Astrocyte of the spinal cord (primary cell): ENCODE measurements at places on chromosomes 13 and 19.

DNA sequence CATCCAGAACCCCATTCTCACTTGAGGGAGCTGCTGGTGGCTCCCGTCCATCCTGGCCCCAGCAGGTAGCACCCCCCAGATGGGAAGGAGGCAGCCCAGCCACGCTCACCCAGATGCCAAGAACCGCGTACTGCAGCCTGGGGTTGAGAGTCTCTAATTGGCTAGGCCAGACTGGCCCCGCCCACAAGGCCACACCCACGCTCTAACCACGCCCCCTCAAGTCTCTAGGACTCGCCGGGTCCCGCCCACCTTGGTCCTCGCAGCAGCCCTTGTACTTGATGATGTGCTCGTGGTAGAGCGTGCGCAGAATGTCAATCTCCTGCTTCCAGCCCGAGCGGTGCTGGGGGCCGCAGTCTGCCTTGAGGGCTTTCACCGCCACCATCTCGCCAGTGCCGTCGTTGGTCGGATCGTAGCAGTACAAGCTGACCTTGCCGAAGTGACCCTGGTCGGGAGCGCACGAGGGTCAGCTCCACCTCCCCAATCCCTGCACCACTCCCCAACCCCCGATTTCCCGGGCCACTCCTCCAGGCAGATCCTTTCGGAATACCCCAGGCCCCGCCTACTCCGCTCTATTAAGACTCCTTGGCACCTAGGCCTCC, 14.5 kb upstream of the ICAM3 start:
- DNase-seq: peak; percentile 22

DNA sequence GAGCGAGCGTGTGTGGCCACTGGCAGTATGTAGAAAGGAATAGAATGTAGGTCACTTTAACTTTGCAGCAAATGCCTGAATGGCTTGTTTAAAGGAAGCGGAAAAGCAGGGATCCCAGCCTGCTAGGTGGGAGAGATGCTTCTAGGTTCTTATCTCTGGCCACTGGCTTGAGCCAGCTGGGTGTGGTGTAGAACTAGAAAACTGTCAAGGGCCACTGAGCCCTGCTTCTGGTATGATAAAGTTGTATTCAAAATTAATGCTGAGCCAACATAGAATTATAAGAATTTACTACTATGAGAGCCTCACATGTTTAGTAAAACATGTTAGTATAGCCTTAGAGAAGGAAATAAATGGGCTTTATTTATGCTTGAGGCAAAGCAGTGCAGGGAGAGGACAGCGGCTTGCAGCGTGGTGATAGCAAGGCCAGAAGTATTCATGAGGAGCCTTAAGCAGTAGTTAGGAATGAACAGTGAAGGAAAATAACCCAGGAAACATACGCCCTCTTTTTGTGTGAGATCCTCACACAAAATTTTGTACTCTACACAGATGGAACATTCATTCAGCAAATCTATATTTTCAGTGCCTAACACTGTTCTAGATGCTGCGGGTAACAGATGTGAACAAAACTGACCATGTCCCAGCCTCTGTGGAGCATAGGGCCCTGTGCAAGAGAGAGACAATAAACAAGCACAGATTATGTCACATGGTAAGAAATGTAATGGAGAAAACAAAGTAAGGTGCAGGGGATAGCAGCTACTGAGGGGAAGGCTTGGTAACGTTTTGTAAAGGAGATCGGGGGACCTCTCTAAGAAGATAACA, 863.2 kb downstream of the DIAPH3 start:
- DNase-seq: no peak

DNA sequence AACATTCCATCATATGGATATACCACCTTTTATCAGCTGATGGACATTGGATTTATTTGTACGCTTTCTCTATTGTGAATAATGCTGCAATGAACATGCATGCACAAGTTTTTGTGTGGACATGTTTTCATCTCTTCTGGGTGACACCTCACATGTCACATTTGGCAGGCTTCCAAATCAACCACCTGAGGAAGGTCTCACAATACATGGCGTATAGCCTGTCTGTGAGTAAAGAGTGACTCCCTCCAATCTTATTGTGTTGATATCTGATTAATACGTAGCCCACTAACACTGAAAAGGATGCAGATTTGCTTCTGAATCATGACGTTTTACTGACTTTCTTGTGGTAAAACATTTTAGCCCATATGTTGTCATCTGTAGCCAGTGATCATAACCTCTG, 61.1 kb downstream of the SLC15A1 start:
- no peak for DNase-seq

DNA sequence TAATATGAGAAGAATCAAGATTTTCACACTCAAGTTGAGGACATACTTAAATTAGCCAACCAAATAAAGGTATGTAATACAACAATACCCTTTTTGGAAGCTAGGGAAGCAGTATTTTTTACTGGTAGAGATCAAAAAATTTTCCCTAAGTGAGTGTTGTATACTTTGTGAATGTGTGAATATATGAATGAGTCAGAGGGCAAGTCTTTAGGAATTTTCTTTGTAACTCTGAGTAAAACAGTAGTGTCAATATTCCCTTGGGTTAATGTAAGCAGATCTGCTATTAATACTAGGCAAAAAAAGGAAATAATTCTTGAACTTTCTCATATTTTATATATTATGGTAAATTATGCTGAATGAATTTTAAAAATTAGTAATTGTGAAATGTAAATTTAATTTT, 1161.8 kb upstream of the MIR17HG start:
- DNase-seq: no peak

DNA sequence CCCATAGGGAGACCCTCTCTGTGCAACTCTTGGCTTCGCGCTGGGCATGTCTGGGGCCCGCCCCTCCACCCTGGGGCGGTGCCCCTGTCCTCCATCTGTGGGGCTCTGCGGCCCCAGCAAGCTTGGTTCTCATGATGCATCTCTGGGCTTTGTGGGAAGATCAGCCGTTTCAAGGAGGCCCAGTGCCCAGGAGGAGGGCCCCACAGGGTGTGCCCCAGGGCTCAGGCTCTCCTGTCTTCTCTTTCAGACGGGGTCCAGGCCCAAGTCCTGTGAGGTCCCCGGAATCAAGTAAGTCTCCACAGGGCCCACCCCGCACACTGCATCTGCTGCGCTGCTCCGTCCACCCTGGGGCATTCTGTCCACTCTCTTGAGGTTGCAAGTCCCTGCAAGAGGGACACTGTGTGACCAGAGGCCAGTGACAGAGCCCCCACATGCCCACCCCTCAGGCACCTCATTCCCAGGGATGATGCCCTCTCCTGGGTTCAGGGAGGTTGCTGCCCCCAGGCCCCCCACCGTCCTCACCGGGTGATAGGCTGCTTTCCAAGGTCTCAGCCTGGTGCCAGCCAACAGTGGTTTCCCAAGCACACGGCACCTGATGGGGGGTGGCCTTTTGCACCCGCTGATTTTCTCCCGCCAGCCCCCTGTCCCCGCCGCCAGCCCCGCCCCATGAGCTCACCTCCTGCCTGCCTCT, 31.7 kb downstream of the COMP start:
- DNase-seq: no peak
